Activated CD4-positive, alpha-beta T cell treated with anti-CD3 and anti-CD28 coated beads, Interleukin-2, amount 50 U/mL, for 16 hours (primary cell): ENCODE measurements at places on chromosomes 5 and 9.

GRCh38 chr9:112000743-112001142 lies 104.1 kb downstream of the UGCG start:
- no peak for DNase-seq

DNA sequence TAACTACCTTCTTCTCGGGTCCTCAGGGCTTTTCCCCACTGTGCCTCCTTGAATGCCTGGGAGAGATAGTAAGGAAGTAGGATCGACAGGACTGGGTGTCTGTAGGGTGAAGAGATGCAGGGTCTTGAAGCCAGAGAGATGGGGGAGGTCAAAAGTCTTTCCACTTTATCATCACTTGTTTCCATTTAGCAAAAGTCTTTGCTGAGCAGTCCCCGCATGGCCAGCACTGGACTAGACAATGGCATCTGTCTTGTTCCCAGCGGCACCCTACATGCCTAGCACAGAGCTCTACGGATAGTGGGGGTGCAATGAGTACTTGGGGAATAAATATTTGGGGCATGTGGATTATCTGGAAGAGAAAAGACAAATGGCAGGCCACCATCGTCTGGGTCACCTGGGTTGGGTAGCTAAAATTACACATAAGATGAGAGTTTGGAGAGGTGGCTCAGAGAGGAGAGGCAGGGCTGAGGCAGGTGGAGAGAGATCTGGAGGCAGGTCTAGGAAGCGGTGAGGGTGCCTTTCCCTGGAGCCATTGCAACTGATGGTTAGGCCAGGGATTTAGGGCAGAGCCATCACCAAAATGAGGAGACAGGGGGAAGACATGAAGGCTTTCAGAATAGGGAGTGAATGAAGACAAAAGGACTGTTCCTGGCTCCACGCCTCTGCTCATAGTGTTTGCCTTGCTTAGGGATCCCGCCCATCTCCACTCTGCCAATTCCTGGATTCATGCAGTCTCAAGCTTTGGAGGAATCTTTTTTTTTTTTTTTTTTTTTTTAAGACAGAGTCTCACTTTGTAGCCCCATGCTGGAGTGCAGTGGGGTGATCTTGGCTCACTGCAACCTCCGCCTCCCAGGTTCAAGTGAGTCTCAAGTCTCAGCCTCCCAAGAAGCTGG lies 250.8 kb upstream of the KLF4 start:
- no peak for DNase-seq

DNA sequence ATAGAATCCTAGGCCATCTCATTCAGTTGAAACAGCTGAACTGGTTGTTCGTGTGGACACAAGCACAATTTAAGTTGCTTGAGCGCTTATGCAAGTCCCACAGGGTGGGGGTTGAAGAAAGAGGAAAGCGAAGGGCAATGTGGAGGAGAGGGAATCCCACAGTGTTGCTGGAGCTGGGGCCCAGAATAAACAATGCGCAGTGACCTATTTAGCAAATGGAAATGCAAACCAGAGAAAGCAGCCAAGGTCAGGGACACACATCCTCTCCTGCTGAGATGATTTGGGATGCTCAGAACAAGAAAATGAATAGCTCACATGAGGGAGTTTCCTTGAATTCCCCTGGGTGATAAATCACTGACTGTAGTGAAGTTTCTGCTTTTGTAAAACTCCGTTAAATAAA lies 838.3 kb downstream of the TLE4 start:
- no peak for DNase-seq

GRCh38 chr5:204966-205670 lies 12.8 kb downstream of the CCDC127 start:
- DNase-seq = no peak

DNA sequence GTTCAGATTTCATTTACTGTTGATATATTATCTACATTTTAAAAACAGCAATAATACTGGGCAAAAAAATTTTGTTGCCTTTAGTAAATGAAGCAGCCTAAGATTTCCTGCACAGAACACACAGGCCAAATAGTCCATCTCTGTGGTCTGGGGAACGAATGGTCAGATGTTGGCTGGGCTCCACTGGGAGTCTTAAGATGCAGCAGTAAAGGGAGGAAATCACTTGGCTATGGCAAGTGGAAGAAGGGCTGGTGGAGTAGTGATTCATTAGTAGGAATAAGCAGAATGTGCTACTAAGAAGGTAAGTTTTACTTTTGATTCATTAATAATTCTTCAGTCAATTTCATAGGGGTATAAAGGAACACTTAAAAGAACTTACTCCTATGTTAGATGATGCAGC lies 91.1 kb upstream of the ARRDC3 start:
- DNase-seq = no peak

DNA sequence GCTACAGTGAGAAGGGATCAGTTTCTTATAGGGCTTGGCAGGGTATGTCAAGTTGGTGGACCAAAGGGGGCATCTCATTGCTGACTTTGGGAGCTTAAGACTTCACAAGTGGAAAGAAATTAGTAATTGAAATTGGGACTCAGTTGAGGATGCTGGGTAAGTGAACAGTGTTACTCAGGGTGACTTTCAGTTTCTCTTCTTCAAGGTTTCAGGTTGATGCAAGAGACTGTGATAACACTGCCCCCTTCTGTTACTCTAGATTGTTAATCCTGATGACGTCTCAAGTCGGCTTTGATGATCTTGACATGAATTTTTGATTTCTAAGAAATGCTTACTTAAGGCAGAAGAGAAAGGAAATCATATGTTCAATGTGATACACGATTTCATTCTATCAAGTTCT lies 21.3 kb downstream of the KCTD16 start:
- DNase-seq = peak; percentile 88

- DNase-seq = no peak
Observed at GRCh38 chr9:80763536-80763935, 925.8 kb downstream of the TLE1 start.

DNA sequence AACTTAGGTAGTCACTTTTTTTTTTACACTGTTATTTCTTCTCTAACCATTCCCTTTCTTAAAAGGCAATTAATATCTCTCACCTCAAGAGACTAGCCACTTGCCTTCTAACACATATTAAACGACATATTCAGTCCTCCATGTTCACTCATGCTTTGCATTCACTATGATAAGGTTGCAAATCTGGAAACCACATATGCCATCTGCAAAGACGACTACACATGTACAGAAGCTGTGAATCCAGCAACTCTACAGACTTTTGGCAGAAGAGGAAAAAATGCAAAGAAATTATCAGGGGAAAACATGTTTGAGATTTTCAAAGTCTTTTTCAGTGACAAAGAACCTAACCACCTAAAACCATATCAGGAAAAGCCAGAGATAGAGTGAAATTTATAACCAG lies 112.1 kb downstream of the EPB41L4A start:
- no peak for DNase-seq

GRCh38 chr9:97510797-97511654 lies 9.6 kb downstream of the TMOD1 start:
- peak; percentile 66 for DNase-seq

DNA sequence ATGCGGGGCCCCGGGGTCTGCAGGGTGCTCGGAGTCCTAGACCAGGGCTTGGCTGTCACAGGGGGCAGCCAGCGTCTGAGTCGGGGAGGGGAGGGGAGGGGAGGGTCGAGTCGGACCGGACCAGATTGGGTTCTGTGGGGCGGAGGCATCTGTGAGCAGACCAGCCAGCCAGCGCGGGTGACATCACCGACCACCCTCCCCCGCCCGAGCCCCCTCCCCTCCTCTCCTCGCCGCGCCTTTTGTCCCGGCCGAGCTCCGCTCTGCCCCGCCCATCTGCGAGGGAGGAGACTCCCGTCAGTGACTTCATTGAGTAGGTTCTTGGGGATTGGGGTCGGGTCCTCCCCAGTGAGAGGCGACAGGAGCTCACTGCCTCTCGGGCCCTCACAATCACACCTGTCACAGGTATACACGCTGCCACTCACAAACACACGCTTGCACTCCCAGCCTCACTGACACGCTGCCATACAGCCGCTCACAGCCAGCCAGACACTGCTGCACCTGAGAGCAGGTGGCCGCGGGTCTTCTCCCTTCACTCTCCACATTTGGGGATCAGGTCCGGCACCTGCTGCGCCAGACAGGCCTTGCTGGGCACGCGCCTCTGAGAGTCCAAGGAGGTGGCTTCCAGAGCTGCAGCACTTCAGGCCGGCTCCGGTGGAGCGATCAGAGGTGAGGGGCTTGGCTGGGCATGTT lies 546 bp downstream of the DNAJB5 start:
- DNase-seq = no peak
